Activated T-cell treated with anti-CD3 and anti-CD28 coated beads, Interleukin-2, amount 50 U/mL, for 72 hours (primary cell): ENCODE measurements at places on chromosomes 16 and 17. TPM values are rescaled to one million over a fixed set of nuclear protein-coding genes. Genes with fewer than 3 reads are reported as not detected.

Gene CDRT15
- total RNA-seq: not detected

Gene CDC27
- total RNA-seq: 124 TPM

Gene PRR35
- not detected for total RNA-seq

Gene SERPINF2
- total RNA-seq: 1.6 TPM

Gene ZNF287
- total RNA-seq: 7.3 TPM

DNA sequence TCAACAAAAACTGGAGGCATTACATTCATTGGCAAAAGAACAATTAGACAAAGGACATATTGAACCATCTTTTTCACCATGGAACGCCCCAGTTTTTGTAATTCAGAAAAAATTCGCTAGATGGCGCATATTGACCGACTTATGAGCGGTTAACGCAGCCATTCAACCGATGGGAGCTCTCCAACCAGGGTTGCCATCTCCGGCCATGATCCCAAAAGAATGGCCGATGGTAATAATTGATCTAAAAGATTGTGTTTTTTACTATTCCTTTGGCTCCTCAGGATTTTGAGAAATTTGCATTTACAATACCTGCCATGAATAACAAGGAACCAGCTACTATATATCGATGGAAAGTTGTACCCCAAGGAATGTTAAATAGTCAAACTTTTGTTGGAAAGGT, 21.4 kb downstream of the ALOX15B start:
- peak; percentile 76 for DNase-seq

DNA sequence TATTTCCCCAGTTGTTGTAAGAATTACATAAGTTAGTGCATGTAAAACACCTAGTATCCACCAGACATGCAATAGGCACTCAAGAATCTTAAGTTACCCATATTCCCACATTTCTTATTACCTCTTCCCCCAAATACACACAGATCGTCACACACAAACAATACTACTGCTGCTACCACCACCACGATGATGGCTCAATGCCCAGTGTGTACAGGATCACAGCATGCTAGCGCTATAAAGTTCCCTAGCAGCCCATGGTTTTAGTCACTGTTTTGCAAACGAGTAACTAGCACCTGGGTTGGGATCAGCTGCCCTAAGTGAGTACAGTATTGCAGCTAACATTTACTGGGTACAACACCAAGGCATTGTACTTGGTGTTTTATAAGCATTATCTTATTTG, 411.7 kb downstream of the UTP18 start:
- DNase-seq: no peak

DNA sequence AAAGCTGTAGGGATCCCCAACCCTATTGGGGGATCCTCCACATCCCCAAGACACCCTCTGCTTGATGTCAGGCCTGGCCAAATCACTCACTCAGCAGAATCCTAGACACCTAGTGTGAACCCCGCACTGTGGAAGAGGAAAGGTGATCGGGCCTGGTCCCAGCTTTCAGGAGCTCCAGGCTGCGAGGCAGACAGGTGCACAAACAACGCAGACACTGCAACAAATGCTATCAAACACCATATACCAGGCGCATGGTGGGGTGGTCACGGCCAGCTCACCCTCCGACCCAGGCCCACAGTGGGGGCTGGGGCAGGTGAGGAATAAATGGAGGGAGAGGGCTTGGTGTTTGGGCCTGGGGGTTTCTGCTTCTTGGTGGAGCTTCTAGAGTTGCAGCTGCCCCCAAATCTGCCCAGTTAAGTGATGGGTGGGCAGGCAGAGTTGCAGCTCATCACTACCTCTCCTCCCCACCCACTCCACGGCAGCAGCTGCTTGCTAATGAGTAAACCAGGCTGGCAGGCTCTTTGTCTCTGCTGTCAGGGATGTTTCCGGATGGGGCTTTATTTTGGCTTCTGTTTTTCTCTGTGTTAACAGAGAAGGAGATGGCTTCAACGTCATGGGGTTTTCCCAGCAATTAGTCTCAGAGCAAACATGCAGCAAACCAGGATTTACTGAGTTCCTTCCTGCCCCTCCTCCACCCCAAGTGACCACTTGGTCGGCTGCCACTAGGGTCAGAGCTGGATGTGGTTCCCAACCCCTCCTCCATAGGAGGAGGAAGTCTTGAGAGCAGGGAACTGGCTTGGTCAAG, 46.6 kb downstream of the PECAM1 start:
- DNase-seq: no peak

DNA sequence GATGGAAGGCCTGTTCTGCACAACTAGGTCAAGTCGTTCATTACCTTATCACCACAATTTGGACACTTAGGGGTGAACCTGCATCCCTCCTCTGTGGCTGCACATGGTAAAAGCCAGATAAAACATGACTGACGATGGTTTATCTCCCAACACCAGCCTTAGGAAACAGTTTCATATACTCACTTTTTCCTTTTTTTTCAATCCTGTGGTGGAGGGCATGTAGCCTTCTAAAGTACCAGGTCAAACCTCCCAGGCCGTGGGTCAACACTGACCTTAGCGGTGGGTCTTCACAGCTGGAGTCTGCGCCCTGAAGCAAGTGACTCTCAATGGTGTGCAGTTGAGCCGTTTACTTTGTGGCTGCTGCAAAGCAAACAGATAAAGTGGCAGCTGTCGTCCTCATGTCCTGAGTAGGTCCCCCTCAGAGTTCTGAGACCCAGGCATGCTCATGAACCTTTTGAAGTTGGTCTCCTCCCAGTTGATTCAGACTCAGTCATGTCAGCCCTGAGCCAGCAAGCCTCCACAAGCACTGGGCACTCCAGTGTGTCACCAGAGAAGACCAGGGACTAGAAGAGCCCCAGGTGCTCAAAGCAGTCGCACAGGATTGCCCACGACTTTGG, 5.9 kb downstream of the FAHD1 start:
- no peak for DNase-seq

GRCh38 chr16:2243781-2244180, 7.5 kb downstream of the DNASE1L2 start:
- no peak for DNase-seq

DNA sequence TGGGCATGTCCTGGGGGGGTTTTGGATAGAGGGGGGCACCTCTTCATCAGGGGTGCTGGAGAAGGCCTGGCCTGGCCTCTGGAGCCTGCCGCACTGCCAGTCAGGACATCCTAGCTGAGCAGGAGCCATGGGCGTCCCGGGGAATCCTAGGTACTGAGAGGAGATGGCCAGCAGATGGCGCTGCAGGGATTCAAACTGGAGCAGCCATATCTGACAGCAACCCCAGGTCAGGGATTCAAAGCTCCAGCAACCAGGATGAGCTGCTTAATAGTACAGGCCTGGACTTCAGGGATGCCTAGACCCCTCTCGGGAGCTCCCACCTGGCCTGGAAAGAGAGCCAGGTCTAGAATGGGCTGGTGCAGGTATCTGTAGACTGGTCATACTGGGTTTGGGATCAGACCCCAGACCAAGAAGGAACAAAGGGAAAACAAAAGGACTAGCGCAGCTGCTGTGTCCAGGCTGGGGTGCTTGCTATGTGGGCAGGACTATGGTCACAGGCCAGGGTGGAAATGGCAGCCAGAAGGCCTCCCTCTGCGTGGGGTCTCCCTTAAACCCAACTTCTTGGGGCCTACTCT, 306.9 kb upstream of the RBFOX1 start:
- peak; percentile 34 for DNase-seq

GRCh38 chr16:89460556-89460955, 29.8 kb downstream of the ANKRD11 start:
- no peak for DNase-seq

DNA sequence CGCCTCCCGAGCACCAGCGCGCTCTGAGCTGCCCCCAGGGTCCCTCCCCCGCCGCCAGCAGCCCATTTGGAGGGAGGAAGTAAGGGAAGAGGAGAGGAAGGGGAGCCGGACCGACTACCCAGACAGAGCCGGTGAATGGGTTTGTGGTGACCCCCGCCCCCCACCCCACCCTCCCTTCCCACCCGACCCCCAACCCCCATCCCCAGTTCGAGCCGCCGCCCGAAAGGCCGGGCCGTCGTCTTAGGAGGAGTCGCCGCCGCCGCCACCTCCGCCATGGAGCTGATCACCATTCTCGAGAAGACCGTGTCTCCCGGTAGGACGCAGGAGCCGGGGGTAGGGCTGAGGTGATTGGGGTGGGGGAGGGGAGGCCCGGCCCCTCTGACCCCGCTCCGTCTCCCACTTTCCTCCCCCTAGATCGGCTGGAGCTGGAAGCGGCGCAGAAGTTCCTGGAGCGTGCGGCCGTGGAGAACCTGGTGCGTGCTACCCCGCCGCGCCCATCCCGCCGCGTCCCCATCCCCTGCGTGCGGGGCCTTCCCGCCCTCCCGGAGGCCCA, 329 bp downstream of the KPNB1 start:
- DNase-seq: no peak

DNA sequence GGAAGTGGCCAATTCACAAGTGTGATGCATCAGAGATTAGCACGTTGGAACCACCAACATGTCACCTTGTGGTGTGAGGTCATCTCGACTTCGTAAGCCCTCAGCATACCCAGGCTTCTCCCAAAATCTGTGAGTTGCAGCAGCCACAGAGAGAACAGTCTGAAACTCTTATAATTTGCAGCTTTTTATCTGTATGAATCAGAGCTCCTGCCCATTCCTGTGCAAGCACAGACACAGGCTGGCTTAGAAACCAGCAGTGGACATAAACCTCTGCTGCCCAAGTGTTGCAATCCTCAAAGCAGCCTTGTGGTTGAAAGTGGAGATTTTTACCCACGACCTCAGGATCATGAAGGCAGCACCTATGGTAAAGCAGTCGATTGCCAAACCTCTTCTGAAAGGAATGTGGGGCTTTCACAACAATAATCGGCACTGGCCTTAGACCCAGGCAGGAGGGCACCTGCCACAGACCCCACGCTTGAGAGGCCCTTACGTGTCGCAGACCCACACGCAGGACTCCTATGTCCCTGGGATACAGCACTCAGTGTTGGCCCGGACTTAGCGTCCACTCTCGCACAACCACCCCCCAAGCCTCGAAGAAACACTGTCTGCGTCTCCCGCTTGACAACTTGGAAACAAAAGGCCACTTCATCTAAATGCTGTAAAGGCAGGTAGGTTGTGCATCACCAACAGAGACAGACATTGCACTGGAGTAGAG, 24.5 kb upstream of the OSGIN1 start:
- no peak for DNase-seq

- no peak for DNase-seq
Measured at GRCh38 chr17:841313-841712, 59.2 kb downstream of the MRM3 start.

DNA sequence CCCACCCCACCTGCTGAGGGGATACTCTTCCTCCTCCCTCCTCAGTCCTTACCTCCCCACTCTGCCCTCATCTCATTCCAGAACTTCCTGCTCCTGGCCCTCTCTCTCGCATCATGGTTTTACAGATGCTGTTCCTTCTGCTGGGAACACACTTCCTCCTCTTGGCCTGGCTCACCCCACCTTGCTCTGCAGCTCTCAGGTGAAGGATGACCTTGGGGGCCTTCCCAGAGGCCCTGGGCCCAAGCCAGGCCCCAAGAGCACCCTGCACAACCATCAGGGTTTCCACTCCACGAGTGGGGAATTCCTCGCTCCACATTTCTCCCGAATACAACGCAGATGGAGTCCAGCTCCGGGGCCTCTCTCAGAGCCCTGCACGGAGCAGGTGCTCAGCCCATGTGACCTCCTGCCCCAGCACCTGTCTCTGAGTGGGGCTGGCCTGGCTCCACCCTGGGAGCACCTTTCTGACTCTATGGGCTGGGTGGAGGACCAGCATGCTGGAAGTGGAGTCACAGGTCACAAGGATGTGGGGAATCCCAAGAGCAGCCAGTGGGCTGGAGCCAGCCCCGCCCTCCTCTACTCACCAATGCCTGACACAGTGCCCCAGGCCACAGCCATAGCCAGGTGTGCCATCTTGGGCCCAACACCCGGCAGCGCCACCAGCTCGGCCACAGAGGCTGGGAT, 4.5 kb downstream of the NTHL1 start:
- DNase-seq: no peak

DNA sequence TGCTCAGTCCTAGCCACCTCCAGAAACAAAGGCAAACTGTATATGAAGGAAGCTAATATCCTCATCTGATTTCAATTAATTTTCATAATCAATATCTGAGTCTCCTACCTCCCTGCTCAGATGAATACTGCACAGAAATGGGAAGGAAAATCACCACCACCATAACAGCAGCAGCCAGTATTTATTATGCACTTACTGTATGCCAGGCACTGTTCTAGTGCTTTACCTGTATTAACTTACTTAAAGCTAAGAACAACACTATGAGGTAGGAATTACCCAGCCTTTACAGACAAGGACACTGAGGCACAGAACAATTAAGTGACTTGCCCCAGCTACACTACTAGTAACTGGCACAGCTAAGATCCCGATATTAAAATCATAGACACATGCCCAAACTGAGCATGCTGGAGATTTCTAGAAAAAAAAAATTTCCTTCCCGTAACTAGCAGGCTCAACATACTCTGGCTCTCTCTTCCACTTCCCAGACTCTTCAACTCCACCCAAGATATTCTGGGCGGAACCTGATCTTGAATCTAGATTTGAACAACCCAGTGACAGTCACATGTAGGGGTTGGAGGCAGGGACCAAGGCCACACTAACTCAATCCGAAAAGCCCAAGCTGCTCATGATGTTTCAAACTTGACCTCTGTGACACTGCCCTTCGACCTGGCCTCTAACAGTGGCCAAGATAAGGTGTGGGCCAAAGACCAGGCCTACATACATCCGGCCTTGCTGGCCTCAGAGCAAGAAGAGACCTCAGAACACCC, 3.9 kb downstream of the TRIM25 start:
- DNase-seq: no peak

- no peak for DNase-seq
Measured at GRCh38 chr17:76529224-76530094, 8.1 kb downstream of the CYGB start.

DNA sequence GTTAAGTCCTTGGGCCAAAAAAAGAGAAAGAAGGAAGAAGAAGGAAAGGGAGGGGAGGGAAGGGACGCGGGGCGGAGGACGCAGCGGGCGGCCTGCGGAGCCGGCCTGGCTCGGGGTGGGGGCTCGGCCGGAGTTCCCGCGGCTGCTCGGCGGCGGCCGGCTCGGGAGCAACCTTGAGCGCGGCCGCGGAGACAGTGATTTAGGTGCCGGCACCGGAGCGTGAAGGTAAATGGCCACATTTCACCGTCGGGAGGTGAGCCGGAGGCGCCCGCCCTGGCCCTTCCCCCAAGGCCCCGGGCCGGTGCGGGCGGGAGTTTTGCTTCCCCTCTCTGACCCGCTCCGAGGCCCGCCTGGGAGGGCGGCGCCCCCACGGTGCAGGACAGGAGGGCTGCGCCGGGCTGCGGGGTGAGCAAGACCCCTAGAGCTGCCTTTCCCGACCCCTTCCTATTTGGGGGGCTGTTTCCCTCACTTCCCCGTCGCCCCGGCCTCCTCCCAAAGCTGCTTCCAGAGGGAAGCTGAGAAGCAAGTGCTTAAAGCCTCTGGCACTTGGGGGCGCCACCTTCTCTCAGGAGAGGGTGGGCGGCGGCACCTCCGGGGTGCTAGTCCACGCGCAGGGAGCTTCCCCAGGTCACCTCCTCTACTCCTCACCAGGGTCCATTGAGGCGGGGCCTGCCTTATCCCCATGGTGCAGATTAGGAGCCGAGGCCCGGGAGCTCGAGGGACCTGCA, 56.5 kb downstream of the MRM1 start:
- DNase-seq: peak; percentile 25

- no peak for DNase-seq
Measured at GRCh38 chr16:50446861-50447260, 78.1 kb upstream of the BRD7 start.
